Stimulated activated CD8-positive, alpha-beta memory T cell treated with anti-CD3 and anti-CD28 coated beads, Interleukin-12 subunit alpha, Interleukin-12 subunit beta, amount 100 ng/mL, for 1 hour (primary cell): ENCODE measurements at places on chromosomes 3 and 15.

- DNase-seq = no peak
Measured at GRCh38 chr3:7543294-7543880, 682.5 kb downstream of the GRM7 start.

- DNase-seq = no peak
Measured at GRCh38 chr15:43881944-43882343, 55.1 kb downstream of the WDR76 start.

GRCh38 chr3:48356419-48356818, 15.6 kb upstream of the FBXW12 start:
- DNase-seq = no peak

GRCh38 chr3:133377396-133377795, 22.5 kb upstream of the BFSP2 start:
- DNase-seq = no peak

DNA sequence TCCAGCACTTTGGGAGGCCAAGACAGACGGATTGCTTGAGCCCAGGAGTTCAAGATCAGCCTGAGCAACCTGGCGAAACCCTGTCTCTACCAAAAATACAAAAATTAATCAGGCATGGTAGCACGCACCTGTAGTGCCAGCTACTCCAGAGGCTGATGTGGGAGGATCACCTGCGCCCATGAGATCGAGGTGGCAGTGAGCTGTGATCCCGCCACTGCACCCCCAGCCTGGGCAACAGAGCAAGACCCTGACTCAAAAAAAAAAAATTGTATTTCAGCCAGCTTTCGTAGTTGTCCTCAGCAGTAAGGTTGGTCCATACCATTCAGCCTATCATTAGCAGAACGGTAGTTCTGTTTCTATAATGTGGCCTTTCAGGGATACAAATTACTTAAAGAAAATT, 66.6 kb upstream of the FURIN start:
- DNase-seq = no peak

- peak; percentile 50 for DNase-seq
Measured at GRCh38 chr15:41934843-41935242, 37.5 kb downstream of the EHD4 start.

GRCh38 chr15:76846782-76847181, 58.4 kb downstream of the SCAPER start:
- no peak for DNase-seq

DNA sequence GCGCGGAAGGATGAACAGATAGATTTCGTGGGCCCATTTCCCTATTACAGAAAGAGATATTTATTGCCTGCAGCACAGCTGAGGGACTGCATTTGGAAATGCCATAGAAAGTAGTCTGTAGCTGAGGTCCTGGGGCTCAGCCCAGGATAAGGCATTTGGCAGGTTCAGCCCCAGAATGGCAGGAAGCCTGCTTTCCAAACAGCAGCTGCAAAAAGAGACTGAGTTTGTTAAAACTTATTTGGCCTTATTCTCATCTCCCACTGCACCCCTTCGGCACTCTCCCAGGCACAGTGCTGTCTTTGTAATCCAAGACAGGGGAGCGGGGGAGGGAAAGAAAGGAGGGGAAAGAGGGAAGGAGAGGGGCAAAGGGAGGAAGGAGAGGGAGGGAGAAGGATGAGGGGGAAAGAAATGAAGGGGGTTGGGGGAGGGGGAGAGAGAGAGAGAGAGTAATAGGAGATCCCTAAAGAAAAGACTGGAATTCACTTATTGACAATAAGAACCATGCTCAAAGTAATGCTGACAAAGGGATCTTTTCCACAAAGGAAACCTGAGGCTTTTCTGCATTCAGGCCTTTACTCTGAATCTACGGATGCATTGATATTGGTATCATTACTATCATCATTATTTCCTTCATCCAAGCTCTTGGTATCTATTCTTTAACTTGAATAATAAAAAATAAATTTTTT, 94.0 kb upstream of the LRRN1 start:
- no peak for DNase-seq

- no peak for DNase-seq
Measured at GRCh38 chr3:16266714-16267113, 1.7 kb downstream of the OXNAD1 start.

DNA sequence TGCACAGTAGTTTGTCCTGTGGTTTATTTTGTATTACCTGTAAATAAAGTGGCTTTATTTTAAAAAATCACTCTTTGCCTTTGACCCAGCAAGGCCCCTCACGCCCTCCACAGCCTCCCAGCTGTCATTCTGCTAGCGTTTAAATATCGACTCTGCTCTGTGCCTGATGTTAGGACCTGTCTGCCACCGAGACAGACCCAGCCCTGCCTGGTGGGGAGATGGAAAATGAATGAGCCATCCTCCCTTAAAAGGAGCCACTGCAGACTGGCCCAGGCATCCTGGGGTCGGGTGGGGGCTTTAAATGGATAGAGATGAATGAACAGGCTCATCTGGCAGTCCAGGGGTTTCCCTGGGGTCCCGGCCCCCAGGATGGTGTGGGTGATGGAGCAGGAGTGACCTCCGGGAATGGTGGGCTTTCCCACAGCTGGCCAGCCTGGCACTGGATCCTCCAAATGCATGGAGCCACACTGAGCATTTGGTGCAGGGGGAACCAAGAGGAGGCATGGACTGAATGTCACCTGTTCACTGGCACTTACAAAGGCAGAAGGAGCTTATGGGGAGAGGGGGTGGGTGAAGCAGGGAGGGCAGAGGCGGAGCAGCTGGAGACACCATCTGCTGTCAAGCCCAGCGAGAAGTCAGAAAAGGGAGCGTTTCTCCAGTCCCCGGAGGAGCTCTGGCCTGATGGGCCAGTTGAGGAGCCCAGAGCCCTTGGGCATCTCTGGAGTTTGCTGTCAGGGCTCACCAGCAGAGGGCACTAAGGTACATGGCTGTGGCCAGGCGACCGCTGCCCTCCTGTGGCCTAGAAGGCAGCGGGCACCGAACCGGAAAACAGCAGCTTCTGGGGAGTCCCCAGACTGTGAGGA, 11.9 kb downstream of the GRM2 start:
- no peak for DNase-seq

DNA sequence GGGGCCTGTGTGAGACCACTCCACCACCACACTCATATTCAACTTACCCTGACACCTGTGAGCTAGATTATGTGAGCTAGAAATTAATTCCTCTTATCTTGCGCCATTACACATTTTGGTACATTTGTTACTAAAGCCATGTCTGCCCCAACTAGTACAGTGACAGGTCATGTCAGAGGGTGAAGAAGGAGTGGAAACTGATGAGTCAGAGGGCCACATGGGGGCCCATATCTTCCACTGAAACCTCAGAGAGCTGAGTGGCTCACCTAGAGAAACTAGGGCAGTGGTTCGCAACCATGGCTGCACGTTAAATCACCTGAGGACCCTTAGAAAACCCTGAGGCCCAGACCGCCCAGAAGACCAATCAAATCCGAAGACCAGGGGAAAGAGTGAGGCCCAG, 15.7 kb upstream of the MEF2A start:
- no peak for DNase-seq

GRCh38 chr15:72368325-72368724, 7.5 kb downstream of the HEXA start:
- no peak for DNase-seq

- no peak for DNase-seq
Measured at GRCh38 chr3:135740211-135740610, 225.3 kb upstream of the PPP2R3A start.

DNA sequence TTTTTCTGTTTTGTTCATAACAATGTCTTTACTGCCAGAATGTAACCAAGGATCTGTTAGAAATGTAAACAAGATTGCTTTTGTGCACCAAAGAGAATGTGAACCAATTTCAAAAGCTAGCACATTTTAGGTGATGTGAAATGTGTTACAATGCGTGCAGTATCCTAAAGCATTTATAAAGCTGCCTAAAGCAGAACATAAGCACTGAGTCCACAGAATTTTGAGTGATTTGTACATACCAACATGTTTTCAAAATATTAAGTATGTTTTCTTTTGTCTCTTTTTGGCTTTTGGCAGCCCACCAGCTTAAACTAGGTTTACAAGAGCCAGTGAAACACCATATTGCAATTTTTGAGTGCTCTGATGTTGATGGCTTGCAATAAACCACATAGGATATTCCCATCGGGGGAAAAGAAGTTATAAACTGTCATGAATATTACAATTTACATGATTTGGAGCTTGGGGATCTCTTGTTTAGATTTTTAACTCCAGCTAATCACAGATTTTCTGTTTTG, 364.0 kb downstream of the ZIC1 start:
- DNase-seq = no peak

GRCh38 chr3:95813244-95813643, 1001.1 kb upstream of the EPHA6 start:
- no peak for DNase-seq

DNA sequence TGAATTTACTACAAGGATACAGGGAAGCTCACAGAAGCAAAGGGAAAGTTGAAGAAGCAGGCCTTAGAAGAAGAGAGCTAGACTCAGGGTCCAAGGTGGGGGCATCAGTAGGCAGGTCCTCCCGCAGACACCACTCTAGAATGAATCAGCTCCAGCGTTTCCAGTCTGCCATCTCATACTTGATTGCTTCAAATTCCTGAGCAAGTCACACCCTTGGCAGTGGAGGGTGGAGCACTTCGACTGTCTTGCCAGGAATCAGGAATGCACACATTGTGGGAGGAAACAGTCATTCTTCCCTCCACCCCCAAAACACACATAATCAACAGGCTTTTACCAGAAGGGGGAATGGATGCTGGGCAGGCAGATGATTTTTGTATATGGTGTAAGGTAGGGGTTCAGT, 78.5 kb downstream of the CHCHD6 start:
- no peak for DNase-seq

GRCh38 chr15:79942741-79943481, 28.1 kb downstream of the BCL2A1 start:
- no peak for DNase-seq

GRCh38 chr3:184255291-184256039, 5.9 kb downstream of the CAMK2N2 start:
- DNase-seq = no peak

- DNase-seq = no peak
Measured at GRCh38 chr3:49271047-49271446, 6.0 kb downstream of the C3orf62 start.

DNA sequence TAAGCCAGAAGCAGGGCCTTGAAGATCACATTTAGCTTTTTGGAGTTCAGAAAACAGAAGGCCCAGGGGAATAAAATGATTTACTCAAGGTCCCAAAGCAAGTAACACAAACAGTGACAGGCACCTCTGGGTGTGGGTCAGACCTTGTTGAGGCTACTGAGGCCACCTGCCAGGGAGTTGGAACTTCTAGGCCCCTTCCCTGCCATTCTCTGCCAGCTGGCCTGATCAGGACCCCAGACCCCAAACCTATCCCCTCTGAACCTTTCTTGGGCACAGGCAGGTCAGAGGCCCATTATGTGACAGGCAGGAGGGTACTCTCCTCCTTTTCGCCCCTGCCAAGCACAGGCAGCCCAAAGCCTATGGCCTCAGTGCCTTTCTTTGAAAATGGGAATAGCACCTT, 49.4 kb upstream of the ATP2B2 start:
- no peak for DNase-seq

DNA sequence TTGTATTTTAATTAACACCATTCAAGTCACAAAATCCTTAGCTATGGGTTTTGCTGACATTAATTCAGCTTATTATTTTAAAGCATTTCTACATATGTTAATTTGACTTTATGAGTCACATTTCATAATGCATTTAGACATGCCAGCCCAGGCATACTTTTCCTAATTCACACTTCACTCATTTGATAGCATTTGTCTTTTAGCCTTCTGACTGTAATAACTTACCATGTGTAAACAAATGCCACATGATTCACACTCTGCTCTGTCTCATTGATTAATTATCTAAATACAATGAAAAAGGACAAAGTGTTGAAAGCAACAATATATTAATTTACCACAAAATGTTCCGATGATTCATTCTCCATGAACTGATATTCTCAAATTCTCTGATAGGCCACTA, 927.8 kb upstream of the EPHA6 start:
- DNase-seq = no peak

DNA sequence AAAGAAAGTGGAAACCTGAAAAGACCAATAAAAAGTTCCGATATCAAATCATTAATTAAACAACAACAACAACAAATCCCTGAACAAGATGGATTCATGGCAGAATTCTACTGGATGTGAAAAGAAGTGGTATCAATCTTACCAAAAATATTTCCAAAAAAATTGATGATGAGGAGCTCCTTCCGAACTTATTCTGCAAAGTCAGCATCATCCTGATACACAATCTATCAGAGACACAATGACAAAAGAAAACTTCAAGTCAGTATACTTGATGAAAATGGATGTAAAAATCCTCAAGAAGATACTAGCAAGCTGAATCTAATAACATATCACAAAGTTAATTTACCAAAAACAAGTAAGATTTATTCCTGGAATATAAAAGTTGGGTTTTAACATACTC, 881.8 kb downstream of the SI start:
- DNase-seq = no peak

- no peak for DNase-seq
Measured at GRCh38 chr3:52606373-52607085, 70.1 kb downstream of the UQCC5 start.

GRCh38 chr3:98890965-98891910, 10.3 kb downstream of the DCBLD2 start:
- DNase-seq = no peak
